ENCODE measurements at places on chromosomes 12 and 14.

- DNase-seq = no peak
These were observed 133.6 kb upstream of the SSTR1 start for GRCh38 chr14:38074081-38074480.

DNA sequence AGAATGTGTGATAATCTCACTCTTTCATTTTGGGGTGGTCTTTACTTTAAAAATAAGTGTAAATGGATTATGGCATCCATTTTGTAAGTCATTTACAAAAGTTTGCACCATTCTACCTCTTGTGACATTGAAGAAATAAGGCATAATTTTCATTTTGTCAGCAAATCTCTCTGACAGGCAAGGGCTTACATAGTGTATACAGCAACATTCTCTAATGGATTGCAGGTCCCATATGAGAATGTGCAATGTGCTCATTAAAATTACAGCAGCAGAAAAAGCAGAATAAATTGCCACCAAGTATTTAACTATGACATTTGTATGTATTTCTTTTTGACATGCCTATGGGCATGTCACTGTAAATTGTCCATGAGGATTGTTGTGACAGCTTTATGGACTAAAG is 223.6 kb downstream of the TMEM117 start:
- DNase-seq = no peak

- DNase-seq = no peak
These were observed 260.9 kb downstream of the BMP4 start for GRCh38 chr14:53695692-53696214.

- no peak for DNase-seq
These were observed 25.2 kb downstream of the SINHCAF start for GRCh38 chr12:31300783-31301182.

GRCh38 chr12:10965476-10965875 is 21.2 kb downstream of the TAS2R50 start:
- no peak for DNase-seq

DNA sequence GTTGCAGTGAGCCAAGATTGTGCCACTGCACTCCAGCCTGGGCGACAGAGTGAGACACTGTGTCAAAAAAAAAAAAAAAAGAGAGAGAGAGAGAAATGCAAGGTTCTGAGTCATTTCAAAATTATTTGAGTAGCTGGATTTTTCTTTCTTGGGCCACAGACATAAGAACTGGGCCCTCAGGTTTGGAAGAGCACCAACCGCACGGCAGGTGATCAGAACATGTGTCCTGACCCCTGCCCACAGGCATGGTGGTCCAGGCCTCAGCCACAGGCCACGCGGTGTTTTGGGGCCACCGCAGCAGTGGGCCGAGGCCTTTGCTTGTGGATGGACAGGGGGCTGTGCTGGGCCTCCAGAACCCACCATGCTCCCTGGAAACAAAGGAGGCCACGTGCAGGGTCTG is 126.7 kb downstream of the CALM1 start:
- DNase-seq = no peak

DNA sequence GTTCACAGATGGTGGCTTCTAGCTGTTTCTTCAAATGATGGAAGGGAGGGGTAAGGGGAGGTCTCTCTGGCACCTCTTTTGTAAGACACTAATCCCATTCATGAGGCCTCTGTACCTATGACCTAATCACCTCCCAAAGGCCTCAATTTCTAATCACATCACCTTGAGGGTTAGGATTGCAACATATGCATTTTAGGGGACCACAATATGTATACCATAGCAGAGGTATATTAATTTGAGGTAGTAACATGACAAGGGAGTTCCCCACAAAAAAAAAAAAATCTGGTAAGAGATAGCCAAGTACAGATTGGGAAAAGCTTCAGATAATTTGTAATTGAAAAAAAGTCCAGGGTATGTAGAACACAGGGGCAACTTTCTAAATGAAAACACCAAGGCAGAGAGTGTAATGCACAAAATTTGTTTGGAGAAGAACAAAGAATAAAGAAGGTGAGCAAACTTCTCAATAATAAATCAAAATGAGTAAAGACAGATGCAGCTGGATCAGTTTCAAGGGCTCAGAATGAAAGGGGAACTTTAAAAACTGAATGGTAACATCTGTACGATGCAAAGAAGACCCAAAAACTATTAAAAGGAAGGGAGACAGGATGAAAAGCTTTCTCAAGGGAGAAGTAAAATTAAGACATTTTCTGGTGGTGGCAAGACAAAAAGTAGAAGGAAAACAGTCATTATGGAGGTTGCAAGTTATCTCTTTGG is 125.5 kb upstream of the DCN start:
- no peak for DNase-seq

DNA sequence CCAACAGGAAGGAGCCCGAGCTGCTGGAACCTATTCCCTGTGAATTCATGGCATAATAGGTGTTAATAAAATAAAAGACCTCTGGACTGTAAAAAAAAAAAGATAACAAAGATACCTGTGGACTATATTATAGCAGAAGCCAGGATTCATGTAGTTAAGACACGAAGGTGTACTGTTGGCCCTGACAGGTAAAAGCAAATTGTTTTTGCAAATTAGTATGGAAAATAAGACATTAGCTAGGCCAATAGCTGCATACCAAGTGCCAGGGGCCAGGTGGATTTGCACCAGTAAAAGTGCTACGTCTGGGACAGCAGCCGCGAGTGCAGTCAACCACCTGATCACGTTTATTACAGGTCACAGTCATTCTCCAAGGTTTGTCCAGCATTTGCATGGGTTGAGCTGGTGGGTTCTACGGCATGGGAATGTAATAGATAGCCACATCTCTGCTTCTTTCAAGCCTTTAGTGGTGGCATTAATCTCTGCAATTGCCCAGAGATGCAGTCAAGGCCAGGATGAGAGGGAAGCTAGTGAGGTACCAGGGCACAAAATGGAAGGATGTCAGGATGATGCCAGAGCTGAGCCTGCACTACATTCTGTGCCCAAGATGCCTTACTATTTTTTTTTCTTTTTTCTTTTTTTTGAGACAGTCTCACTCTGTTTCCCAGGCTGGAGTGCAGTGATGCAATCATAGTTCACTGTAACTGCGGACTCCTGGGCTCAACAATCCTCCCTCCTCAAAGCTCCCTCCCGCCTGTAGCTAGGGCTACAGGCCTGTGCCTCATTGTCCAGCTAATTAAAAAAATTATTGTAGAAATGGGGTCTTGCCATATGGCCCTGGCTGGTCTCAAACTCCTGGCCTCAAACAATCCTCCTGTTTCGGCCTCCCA is 26.3 kb downstream of the TNFAIP2 start:
- DNase-seq = no peak

- DNase-seq = no peak
These were observed 223.2 kb downstream of the PPM1H start for GRCh38 chr12:62711631-62712241.

GRCh38 chr12:121823727-121824115 is 19.9 kb downstream of the SETD1B start:
- DNase-seq = no peak

DNA sequence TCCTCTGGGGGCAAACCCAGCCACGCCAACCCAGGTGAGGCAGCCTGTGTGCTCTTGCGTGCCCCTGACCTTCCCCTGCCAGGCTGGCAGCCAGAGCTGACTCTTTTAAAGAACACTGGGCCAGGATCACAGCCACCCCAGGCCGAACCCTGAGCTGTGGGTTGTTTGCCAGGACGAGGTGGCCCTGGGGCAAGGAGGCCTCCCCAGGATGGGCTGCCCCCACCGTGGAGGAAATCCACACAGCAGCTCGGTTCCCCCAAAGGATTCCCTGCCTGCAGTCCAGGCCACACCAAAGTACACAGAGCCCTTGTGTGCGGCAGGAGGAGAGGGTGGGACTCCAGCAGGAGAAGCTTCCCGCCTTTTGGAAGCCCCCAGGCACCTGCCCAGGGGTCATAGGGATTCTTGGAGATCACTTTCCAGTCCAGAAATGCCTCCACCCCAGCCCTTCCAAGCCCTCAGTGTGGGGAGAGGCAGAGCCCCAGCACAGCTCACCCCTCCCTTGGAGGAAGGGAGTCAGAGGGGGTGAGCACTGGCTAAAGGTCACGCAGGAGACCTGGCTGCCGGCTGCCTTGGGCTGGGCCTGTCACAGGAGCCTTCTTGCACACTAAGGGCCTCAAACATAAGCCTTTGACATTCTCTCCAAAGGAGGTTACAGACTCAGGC is 115.6 kb downstream of the CALM1 start:
- DNase-seq = no peak

GRCh38 chr14:24353559-24354481 is 14.0 kb upstream of the RIPK3 start:
- DNase-seq = no peak

DNA sequence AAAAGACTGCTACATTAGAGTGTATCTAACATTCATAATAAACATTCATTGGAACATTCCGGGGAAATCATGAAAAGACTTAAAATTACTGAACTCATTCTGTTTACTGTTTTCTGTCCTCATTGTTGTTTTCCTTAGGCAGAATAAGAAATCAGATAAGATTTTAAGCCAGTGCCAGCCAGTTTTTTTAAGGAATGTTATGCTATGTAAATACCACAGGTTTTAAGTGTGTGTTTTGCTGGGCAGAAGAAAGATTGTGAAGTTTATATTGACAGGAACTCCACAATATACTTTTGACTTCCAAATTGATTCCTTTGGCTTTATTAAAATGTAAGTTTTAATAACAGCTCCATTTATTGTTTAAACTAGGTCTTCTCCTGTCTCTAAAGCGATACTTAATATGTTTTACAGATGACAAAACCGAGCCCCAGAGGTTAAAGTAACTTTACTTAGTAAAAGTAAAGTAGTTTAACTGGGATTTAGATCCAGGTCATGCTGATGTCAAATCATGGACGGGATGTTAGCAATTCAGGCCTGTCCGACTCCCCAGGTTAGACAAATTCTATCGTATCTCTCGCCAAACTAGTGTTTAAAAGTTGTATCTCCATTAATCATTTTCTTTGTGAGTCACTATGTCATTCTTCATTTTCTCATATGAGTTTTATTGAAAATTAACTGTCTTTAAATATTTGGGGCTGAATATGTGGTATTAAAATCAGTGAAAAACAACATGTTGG is 1.7 kb downstream of the LARP4 start:
- no peak for DNase-seq

DNA sequence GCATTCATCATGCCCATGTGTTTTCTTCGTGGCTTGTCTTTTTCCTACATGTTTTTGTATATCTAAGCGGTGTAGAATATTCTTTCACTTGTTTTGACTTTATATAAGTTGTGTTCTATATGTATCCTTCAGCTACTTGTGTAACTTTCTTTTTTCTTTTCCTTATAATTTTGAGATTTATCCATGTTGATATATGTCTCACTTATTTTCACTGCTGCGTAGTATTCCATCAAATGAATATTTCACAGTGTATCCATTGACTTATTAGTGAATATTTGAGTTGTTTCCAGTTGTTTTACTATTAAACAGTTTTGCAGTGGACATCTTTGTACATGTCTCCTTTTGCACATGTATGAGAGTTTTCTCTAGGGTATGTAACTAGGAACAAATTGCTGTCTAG is 43.9 kb downstream of the BORCS5 start:
- DNase-seq = no peak

- DNase-seq = no peak
These were observed 1.3 kb downstream of the CLEC7A start for GRCh38 chr12:10128687-10129086.

GRCh38 chr14:30283822-30284446 is 275.0 kb upstream of the G2E3 start:
- DNase-seq = peak; percentile 86

- no peak for DNase-seq
These were observed 1.0 kb downstream of the NRIP2 start for GRCh38 chr12:2833810-2834209.

DNA sequence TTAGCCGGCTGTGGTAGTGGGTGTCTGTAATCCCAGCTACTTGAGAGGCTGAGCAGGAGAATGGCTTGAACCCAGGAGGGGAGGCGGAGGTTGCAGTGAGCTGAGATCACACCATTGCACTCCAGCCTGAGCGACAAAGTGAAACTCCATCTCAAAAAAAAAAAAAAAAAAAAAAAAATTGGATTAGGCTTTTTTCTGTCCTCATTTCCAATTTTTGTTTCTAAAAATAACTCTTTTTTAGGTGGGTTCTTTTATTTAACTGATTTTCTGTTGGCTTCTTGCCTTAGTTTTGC is 863.7 kb downstream of the LRFN5 start:
- no peak for DNase-seq

- no peak for DNase-seq
These were observed 8.8 kb upstream of the CCDC85C start for GRCh38 chr14:99612738-99613330.

- DNase-seq = no peak
These were observed 13.0 kb downstream of the SLC25A3 start for GRCh38 chr12:98606359-98606988.

GRCh38 chr12:55051197-55051947 is 31.6 kb downstream of the NEUROD4 start:
- peak; percentile 51 for DNase-seq

DNA sequence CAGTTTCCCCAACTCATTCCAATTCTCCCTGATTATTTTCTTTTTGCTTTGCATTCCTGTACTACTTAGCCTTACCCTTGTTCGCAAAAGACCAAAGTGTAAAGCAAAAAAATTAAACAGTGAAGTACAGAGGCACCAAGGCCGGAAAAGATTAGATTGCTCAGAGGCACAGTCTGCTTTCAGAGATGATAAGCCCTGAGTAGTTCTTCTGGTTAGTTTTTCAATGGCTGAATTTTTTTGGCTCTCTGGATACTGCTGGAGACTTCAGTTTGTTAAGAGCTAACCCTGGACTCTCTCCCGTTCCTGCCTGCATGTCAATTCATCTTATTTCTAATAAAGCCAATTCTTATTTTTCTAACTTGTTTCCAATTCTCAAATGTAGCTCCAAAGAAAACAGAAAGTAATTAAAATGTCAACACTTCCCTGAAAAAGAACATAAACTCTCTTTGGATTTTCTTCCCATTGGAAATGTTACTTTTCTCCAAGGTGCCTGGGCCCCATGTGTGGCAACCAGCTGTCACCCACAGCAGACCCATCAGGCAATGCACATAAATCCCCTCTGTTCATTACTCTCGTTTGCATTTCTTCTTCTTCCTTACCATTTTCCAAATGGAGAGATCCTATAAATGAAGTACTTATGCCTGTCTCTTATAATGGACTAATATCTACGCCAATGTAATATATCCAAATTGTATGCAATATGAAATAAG is 142.8 kb downstream of the BTG1 start:
- no peak for DNase-seq

GRCh38 chr14:32183151-32184058 is 18.4 kb upstream of the RNU6-7 start:
- DNase-seq = no peak

DNA sequence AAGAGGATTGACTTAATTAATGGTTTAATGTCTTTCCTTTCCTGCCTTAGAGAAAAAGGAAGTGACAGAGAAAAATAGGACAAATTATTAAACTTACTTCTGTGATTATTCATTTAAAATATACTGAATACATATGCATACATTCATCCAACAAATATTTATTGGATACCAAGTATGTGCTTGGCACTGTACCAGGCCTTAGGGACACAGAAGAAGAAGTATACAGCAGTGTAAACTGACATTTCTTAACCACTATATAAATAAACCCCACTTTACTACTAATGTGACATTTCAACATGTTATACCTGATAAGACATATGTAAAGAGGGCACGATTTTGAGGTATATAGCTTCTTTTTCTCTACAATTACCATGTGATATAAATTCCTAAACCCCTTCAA is 53.6 kb downstream of the ERO1A start:
- no peak for DNase-seq

All from GM23338 (cell line).